Esophagus squamous epithelium (tissue), 5 donors: ENCODE measurements at places on chromosomes 4 and X.

GRCh38 chrX:21167494-21167893 is 206.7 kb upstream of the CNKSR2 start:
- DNase-seq, result no peak

DNA sequence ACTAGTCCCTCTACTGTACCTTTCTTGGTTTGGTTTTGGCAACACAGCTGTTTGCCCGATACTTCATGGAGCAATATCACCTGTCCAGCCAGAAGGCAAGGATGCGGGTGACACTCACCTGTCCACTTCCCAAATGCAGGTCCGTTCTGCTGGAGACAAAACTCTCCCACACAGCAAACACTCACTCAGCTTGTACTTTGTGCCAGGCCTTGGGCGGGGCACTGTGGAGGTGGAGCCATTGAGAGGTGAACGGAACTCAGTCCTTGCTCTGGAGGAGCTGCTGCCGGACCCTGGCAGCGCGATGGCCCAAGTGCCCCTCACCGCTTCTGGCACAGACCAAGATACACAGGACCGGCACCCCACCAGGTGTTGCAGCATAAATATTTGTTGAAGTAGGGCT is 15.3 kb upstream of the HMGB3 start:
- no peak for DNase-seq

- peak; percentile 12 for DNase-seq
These were observed 1.2 kb downstream of the MSN start for GRCh38 chrX:65668377-65669310.

GRCh38 chr4:173174594-173175012 is 6.0 kb downstream of the GALNT7 start:
- DNase-seq, result no peak

- DNase-seq, result no peak
These were observed 59.9 kb downstream of the C4orf51 start for GRCh38 chr4:145739845-145740244.

DNA sequence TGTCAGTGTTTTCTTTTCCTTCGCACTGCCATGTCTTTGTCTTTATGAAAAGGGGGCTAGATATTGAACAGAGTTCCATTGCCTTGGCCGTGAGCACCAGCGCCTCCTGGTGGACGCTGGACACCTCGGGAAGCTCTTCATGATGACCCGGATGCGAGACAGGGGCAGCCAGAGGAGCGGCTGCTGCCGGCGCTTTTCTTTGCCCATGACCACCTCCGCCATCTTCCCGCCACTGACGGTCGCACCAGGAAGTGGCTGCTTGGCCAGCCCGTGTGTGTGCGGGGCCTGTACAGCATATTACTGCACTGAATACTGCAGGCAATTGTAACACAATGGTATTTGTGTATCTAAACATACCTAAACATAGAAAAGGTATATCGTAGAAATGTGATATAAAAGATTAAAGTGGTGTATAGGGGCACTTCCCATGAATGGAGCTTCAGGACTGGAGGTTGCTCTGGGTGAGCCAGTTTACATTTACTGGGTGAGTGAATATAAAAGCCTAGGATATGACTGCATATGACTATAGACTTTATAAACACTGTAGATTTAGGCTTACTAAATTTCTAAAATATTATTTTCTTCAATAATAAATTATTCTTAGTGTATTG is 15.8 kb upstream of the GRIA2 start:
- DNase-seq, result no peak

GRCh38 chr4:26958925-26959653 is 98.4 kb downstream of the STIM2 start:
- no peak for DNase-seq
